EH (cell line): ENCODE measurements at places on chromosomes 6 and 20.

DNA sequence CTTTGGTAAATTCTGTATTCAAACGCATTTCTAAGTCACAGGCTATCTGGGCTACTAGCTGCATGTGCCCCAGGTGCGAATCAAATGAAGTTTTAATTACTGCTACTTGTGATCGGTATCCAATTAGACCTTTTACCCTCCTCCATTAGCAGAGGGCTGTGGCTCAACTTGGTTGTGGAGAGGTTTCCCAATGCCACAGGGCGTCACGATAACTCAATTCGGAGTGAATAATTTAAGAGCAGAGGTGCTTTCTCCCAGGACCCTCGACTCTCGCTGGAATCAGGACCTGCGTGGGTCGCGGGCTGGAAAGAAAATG lies 640 bp downstream of the SAYSD1 start:
- no peak for DNase-seq

- DNase-seq: peak; percentile 35
Observed at GRCh38 chr6:13368731-13369115, 40.4 kb upstream of the TBC1D7 start.

- DNase-seq: peak; percentile 42
Observed at GRCh38 chr6:45959534-45960145, 56.0 kb downstream of the CLIC5 start.

GRCh38 chr20:25273046-25273445 lies 25.2 kb downstream of the PYGB start:
- no peak for DNase-seq

- no peak for DNase-seq
Observed at GRCh38 chr20:3382836-3383235, 24.6 kb downstream of the DNAAF9 start.

GRCh38 chr20:63492518-63492917 lies 6.4 kb downstream of the EEF1A2 start:
- no peak for DNase-seq

DNA sequence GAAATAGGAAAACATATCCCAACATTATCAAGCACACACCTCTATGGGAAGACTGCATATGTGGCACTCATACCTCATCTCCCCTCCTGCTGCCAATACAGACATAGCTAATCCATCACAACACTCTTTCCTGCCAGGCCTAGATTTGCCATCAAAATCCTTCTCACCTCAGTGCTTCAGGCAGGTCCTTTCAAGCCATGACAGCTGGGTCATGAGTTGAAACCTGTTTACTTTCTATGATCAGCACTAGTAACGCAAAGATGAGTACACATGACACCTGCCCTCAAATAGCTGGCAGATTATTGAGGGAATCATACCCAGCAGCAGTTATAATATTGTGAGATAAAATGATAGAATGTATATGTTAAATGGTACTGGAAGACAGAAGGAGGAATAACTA lies 183.1 kb downstream of the AIG1 start:
- DNase-seq: no peak

GRCh38 chr20:1401451-1401907 lies 8.6 kb upstream of the FKBP1A start:
- peak; percentile 29 for DNase-seq

GRCh38 chr20:34859826-34860545 lies 12.7 kb downstream of the GGT7 start:
- DNase-seq: no peak

DNA sequence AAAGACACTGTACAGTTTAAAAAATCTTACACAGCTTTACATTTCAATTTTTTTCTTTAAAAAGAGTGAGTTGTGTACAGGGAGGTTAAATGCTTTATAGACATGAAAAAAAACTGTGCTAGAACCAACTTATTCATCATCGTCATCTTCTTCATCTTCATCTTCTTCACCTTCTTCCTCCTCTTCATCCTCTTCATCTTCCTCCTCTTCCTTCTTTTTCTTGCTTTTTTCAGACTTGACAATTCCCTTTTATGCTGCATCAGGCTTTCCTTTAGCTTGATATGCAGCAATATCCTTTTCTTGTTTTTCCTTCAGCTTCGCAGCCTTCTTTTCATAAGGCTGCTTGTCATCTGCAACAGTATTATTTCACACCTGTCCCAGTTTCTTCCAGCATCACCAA lies 34.3 kb upstream of the TMEM30A start:
- DNase-seq: no peak

DNA sequence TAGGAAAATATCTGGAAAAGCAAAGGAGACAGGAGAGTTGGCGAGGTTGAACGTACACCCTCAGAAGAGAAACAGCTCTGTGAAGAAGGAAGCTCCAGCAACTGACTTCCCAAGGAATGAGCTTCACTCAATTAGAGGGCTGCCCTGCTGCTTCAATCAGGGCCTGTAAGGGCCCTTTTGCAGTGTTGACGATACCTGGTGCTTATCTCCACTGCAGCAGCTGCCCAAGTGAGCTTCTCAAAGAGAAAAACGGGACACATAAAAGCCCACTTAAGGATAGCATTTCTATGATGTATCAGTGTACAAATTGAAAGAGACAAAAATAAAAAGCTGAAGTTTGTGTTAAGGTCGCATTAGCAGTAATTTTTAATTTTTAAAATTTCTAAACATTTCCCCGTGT lies 16.4 kb downstream of the SEC63 start:
- no peak for DNase-seq

DNA sequence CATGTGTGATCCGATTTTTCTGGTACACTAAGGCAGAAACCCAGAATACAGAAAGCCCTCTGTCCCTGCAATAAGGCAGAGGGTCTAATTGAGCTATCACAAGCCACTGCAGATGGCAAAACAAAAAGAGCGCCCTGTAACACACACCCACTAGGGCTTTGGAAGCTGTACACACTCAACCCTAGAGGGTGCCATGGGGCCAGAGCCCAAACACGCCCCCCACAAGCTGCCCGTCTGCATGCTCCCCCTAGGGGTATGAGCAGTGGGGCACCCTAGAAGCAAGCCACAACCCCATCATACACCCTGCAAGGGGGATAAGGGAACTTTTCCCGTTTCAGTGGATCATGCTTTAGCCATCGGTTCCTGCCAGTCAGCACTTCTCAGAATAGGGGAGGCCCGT lies 62.2 kb upstream of the PDE10A start:
- DNase-seq: no peak

GRCh38 chr20:57713505-57713903 lies 3.7 kb upstream of the PMEPA1 start:
- DNase-seq: peak; percentile 15
